ENCODE measurements at places on chromosomes 3 and 15. TPM values are rescaled to one million over a fixed set of nuclear protein-coding genes. Genes with fewer than 3 reads are reported as not detected.

DNA sequence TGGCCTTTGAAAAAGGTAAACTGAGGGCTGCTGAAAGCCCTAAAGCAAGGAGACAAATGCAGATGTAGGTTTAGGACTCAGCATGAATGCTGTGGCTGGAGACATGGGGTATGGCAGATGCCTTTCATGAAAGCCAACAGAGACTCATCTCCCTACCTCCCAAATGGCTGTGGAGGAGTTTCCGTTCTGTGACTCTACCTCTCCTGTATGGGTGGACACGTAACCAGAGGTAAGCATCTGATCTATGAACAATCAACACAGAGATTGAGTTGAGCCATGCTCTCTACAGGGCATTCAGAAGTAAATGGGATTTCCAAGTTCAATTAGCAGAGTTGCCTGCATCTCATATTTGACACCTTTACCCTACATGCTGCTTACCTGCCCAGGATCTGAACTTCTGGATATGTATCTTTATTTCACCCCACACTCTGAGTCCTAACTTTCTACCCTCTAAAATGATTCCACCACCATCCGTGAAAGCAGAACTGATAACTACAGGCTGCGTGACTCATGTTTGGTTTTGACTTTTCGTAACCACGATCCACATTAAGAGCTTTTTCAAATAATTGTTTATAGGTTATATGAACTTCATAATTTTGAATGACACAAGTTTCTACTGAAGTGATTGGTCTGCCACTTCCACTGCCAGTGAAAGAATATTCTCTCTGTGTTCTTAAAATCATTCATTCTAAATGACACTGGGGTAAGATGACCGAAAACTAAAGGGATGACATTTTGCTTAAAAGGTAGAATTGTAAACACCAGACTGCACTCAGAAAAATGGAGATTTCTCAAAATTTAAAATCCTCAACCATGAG lies 1058.7 kb downstream of the FHIT start:
- H3K36me3 ChIP-seq = no peaks in the 10 kb centered on the region
- H3K27ac ChIP-seq = no peak overlapping the region
- no peaks in the 10 kb centered on the region for H3K27me3 ChIP-seq
- no peak overlapping the region for H3K4me3 ChIP-seq
- DNase-seq = no peak

DNA sequence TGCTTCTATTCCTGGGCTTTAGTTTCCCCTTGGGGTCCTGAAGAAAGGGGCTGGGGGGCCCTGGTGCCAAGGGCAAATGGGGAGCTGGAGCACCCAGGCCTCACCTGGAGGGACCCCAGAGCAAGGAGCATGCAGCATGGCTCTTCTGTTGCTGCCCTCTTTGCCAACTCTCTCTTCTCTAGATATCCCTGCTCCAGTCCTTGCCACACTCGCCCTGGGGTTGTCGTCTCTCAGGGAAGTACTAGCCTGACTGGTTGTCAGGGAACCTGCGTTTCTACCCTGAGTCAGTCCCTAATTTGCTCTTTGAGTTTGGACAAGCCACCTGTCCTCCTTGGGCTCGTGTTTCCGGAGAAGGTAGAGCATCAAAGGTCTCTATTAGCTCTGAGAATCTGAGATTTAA lies 63.7 kb upstream of the UBE2Q2 start:
- H3K36me3 ChIP-seq = no peaks in the 10 kb centered on the region
- H3K4me1 ChIP-seq = no peaks in the 10 kb centered on the region
- H3K27me3 ChIP-seq = no peaks in the 10 kb centered on the region
- DNase-seq = peak; percentile 4
- H3K4me3 ChIP-seq = no peak overlapping the region

DNA sequence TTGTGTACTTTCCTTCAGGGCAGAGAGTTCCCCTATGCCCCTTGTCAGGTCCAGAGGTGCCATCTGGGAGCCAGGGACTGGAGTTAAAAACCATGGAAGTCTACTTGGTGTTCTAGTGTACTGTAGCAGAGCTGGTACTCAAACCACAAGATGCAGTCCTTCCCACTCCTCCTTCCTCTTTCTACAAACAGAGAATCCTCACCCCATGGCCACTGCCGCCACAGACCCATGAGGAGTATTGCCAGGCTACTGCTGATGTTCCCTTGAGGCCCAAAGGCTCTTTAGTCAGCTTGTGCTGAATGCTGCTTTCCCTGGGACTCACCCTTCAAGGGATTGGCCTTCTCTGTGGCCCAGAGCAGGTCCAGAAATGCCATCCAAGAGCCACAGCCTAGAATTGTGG lies 229.2 kb upstream of the ZPLD1 start:
- no peak overlapping the region for H3K27ac ChIP-seq
- H3K36me3 ChIP-seq = no peaks in the 10 kb centered on the region
- no peaks in the 10 kb centered on the region for H3K27me3 ChIP-seq
- H3K4me3 ChIP-seq = no peak overlapping the region
- no peaks in the 10 kb centered on the region for H3K4me1 ChIP-seq

- H3K27me3 ChIP-seq = no peaks in the 10 kb centered on the region
- peak; percentile 48 for DNase-seq
- no peaks in the 10 kb centered on the region for H3K36me3 ChIP-seq
- peak overlapping the region; percentile 55 for H3K27ac ChIP-seq
- H3K4me1 ChIP-seq = peaks cover 17% of the 10 kb centered on the region
These were observed 33.3 kb upstream of the FLNB start for GRCh38 chr3:57974796-57975388.

DNA sequence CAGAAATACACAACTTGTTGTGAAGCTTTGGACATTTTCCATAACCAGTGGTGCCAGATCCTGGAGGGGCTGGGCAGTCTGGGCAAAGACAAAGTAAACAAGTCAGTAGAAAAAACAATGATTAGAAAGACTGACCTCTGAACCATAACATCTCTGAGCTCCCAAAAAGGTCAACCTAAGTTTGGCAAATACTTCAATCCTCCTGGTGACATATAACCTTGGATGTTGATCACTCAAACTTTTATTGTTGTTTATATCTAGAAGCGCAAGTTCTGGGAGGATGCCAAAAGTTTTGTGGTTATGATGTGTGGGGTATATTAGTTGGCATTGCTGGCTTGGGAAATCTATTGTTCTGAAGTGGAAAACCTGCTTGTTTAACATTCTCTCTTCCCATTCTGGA lies 257.7 kb downstream of the DIPK2A start:
- DNase-seq = no peak
- H3K27ac ChIP-seq = no peak overlapping the region
- H3K27me3 ChIP-seq = no peaks in the 10 kb centered on the region

- H3K27ac ChIP-seq = no peak overlapping the region
- no peaks in the 10 kb centered on the region for H3K36me3 ChIP-seq
- H3K4me1 ChIP-seq = no peaks in the 10 kb centered on the region
- no peak for DNase-seq
These were observed 196.5 kb upstream of the ATP11B start for GRCh38 chr3:182596676-182597410.

DNA sequence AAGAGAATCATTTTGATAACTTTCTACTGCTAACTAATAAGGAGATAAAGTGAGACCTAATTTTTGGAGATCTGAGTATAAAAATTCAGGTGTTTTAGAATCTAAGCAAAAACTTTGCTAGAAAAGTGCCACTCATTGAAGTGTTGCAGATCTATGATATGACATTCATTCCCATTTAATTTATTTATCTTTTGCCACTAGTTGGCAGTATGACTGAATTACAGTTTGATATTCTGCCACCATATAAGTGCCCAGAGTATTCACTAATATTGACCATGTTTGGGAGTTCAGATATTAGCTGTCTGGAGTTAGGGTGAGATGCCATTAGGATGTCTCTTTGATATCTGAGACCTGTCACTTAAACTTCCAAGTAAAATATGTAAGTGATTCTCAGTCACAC lies 251.3 kb upstream of the GBE1 start:
- no peak overlapping the region for H3K4me3 ChIP-seq
- no peaks in the 10 kb centered on the region for H3K4me1 ChIP-seq
- DNase-seq = no peak
- no peaks in the 10 kb centered on the region for H3K36me3 ChIP-seq
- no peaks in the 10 kb centered on the region for H3K27me3 ChIP-seq

GRCh38 chr3:148757238-148758215 lies 59.8 kb downstream of the AGTR1 start:
- DNase-seq = no peak
- H3K4me3 ChIP-seq = no peak overlapping the region
- H3K36me3 ChIP-seq = no peaks in the 10 kb centered on the region
- no peaks in the 10 kb centered on the region for H3K4me1 ChIP-seq
- no peaks in the 10 kb centered on the region for H3K27me3 ChIP-seq

- H3K27ac ChIP-seq = no peak overlapping the region
- H3K4me1 ChIP-seq = peaks cover 7% of the 10 kb centered on the region
- no peaks in the 10 kb centered on the region for H3K36me3 ChIP-seq
- DNase-seq = no peak
- H3K27me3 ChIP-seq = no peaks in the 10 kb centered on the region
- no peak overlapping the region for H3K4me3 ChIP-seq
These were observed 22.7 kb upstream of the PAQR5 start for GRCh38 chr15:69275933-69276560.

DNA sequence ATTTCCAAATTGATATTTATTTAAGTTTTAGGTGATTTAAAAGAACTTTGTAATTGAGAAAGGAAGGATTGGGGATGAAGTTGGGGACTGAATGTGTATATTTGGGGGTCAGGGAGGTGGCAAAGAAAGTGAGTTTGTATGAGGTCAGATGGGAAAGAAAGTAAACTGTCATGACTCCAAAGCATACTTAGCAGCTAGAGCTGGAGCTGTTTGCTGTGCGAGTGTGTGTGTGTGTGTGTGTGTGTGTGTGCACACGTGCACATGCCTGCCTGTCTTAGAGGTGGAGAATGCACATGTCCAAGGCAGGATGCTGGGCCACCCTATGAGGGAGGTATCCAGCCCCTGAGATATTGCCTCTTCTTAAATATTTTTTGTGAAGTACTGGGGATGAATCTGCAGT lies 21.0 kb downstream of the BOC start:
- no peaks in the 10 kb centered on the region for H3K36me3 ChIP-seq
- no peaks in the 10 kb centered on the region for H3K4me1 ChIP-seq
- H3K4me3 ChIP-seq = no peak overlapping the region
- H3K27me3 ChIP-seq = no peaks in the 10 kb centered on the region

- no peaks in the 10 kb centered on the region for H3K36me3 ChIP-seq
- no peak overlapping the region for H3K27ac ChIP-seq
- DNase-seq = no peak
- no peak overlapping the region for H3K4me3 ChIP-seq
- H3K4me1 ChIP-seq = no peaks in the 10 kb centered on the region
- H3K27me3 ChIP-seq = no peaks in the 10 kb centered on the region
These were observed 75.0 kb downstream of the COL8A1 start for GRCh38 chr3:99713440-99713839.

DNA sequence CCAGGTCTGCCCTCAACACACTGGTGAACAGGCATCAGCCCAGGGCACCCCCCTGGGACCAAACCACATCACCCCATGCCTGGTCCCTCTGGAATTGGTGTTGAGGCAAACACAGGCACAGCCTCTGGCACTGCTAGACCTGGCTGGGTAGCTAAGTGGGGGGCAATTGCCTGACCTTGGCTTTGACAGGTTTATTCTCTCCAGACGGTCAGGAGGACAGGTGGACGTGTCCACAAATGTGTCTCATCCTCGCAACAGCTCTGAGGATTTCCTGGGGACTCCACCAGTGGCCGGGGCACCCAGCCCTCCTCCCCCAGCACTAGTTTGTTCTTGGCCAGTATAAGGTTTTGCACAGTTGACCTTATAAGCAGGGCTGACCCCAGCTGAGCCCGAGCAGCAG lies 31.3 kb downstream of the TKT start:
- no peaks in the 10 kb centered on the region for H3K4me1 ChIP-seq
- no peaks in the 10 kb centered on the region for H3K27me3 ChIP-seq

GRCh38 chr3:128276577-128277183 lies 123.4 kb downstream of the EEFSEC start:
- no peak overlapping the region for H3K4me3 ChIP-seq
- H3K27ac ChIP-seq = no peak overlapping the region
- H3K36me3 ChIP-seq = no peaks in the 10 kb centered on the region
- no peak for DNase-seq
- no peaks in the 10 kb centered on the region for H3K27me3 ChIP-seq

DNA sequence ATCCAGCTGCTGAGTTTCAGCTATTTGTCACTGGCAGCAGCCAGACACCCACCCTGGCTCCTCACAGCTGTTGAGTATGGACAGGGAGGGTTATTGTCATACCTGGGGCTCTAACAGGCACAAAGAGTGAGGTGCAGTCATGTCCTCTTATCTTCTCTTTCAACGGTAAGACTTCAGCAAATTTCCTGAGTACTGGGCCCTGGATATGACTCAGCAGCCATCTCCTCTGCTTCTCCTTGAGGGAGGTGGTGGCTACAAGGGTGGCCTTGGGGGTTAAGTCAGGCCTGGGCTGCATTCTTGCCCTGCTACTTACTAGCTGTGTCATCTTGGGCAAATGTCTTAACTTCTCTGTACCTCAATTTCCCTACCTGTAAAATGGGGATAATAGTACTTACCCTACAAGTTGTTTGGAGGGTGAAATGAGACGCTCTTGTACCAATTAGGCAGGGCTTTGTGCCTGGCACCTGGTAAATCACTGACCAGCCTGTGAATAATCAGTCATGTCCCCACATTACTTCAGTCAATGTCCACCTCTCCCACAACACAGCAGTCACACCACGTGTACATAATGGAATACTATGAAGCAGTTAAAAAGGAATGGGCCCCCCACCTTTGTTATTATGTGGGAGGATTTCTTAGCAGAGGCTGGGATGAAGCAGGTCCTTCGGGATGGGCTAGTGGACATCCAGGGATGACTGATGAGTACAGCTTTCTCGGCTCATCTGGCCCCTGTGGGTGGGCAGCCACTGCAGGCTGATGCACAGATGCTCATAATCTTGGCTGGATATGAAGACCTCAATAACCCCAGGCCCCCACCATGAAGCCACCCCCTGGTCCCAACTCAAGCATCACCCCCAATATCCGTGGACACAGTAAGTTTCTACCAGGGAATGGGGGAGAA lies 528.8 kb downstream of the SHQ1 start:
- H3K4me3 ChIP-seq = no peak overlapping the region
- no peak overlapping the region for H3K27ac ChIP-seq
- no peaks in the 10 kb centered on the region for H3K4me1 ChIP-seq
- H3K27me3 ChIP-seq = no peaks in the 10 kb centered on the region
- H3K36me3 ChIP-seq = no peaks in the 10 kb centered on the region

GJD2 gene
- 0.33 TPM for total RNA-seq

AMIGO3 gene
- 0.34 TPM for total RNA-seq

ZPLD1 gene
- total RNA-seq = not detected

CCDC9B gene
- total RNA-seq = 10.6 TPM

ITGB5 gene
- total RNA-seq = 172 TPM

STAB1 gene
- 650 TPM for total RNA-seq

FAM107A gene
- 9.6 TPM for total RNA-seq

SKOR1 gene
- 0.53 TPM for total RNA-seq

Data from adrenal gland (tissue), 19 donors.